Sigmoid colon (tissue), 7 donors: ENCODE measurements at places on chromosomes 4 and X. TPM values are rescaled to one million over a fixed set of nuclear protein-coding genes. Genes with fewer than 3 reads are reported as not detected.

The OTC gene
- polyA plus RNA-seq: 5.3 TPM

The SH2D1A gene
- polyA plus RNA-seq: 6.5 TPM

DNA sequence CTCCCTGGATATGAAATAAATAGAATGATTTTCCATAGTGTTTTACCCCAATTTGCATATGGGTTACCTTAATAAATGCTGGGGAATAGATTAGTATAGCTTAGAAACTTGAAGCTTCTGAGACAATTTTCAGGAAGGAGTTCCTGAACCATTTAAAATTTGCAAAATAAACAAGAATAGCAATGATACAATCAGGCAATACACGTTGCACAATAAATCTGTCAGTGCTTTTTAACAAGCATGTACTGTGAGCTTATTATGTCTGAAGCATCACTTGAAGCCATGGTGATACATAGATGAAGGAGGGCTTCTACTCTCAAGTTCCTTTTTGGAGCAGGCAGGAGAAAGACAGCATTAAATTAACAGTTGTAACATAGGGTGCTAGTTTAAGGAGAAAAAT lies 84.2 kb upstream of the WDFY3 start:
- no peaks in the 10 kb centered on the region for H3K27me3 ChIP-seq
- H3K4me1 ChIP-seq: no peaks in the 10 kb centered on the region
- H3K27ac ChIP-seq: no peak overlapping the region
- H3K36me3 ChIP-seq: no peaks in the 10 kb centered on the region
- no peak for DNase-seq
- no peak overlapping the region for H3K4me3 ChIP-seq

The ARFIP1 gene
- 50.9 TPM for polyA plus RNA-seq

The COL4A6 gene
- polyA plus RNA-seq: 0.23 TPM

The APLN gene
- 0.47 TPM for polyA plus RNA-seq

- no peaks in the 10 kb centered on the region for H3K36me3 ChIP-seq
- H3K27ac ChIP-seq: no peak overlapping the region
- no peaks in the 10 kb centered on the region for H3K4me1 ChIP-seq
- DNase-seq: no peak
Measured at GRCh38 chrX:45479196-45479834, 278.6 kb upstream of the DIPK2B start.

DNA sequence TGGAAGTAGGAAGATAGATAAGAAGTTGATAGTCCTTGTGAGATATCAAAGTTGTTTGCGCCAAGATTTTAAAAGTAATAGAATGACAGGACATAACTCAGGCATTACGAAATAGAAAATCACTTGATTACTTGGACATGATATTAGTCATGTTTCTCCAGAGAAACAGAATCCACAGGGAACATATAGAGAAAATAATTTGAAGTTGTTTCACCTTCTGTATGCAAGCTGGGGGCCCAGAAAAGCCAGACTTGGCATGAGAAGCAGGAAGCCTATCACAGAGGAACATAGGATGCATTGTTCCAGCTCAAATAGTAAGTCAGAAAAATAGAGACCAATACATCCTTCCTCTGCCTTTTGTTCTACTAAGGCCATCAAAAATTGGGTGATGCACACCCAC lies 715.9 kb downstream of the TECRL start:
- H3K36me3 ChIP-seq: no peaks in the 10 kb centered on the region
- no peak overlapping the region for H3K4me3 ChIP-seq
- H3K4me1 ChIP-seq: no peaks in the 10 kb centered on the region
- DNase-seq: no peak

The EFNB1 gene
- 16.2 TPM for polyA plus RNA-seq

The DCAF4L1 gene
- polyA plus RNA-seq: not detected

GRCh38 chr4:85610450-85610849 lies 135.5 kb downstream of the ARHGAP24 start:
- no peaks in the 10 kb centered on the region for H3K36me3 ChIP-seq
- no peak overlapping the region for H3K27ac ChIP-seq
- H3K4me1 ChIP-seq: no peaks in the 10 kb centered on the region
- no peaks in the 10 kb centered on the region for H3K27me3 ChIP-seq
- no peak overlapping the region for H3K4me3 ChIP-seq

- no peak overlapping the region for H3K4me3 ChIP-seq
- no peaks in the 10 kb centered on the region for H3K27me3 ChIP-seq
- H3K4me1 ChIP-seq: no peaks in the 10 kb centered on the region
- DNase-seq: no peak
Measured at GRCh38 chr4:145493166-145493565, 11.5 kb downstream of the SMAD1 start.

DNA sequence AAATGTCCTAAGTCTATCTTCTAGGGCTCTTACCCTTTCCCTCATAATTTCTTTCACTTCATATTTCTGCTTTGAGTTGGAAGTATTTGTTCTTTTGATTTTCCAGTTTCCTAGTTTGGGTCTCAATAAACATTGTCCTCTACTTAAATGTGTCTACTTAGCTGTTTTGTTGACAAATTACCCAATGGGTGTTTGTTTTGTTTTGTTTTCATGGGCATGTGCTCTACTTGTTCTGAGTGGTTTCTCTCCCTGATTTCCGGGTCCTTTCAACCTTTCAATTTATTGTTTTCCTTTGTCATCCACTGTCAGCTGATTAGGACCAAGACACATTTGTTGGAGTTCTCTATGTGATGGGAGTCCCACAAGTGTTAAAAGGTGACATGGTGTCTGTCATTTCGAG lies 1181.4 kb downstream of the RPA4 start:
- no peak overlapping the region for H3K27ac ChIP-seq
- H3K27me3 ChIP-seq: no peaks in the 10 kb centered on the region
- no peak for DNase-seq
- no peaks in the 10 kb centered on the region for H3K4me1 ChIP-seq
- H3K4me3 ChIP-seq: no peak overlapping the region

DNA sequence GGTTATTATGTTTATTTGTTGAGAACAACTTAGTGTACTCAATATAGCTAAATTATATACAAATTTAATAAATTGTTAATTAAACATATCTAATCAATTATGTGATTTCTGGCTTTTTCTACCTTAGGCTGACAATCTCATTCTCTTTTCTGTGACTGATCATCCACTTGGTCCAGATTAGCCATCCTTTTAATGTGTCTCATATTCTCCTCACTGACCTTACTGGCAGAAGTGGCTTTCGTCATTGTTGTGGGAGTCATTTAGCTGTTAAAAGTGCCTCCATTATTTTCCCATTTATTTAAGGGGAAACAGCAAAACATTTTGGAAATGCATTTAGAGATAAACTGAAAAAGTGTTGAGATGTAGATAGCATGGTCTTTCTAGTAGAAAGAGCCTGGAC lies 172.2 kb downstream of the CCSER1 start:
- H3K36me3 ChIP-seq: no peaks in the 10 kb centered on the region
- H3K27ac ChIP-seq: no peak overlapping the region
- no peak overlapping the region for H3K4me3 ChIP-seq
- H3K27me3 ChIP-seq: no peaks in the 10 kb centered on the region

The TRIM75 gene
- not detected for polyA plus RNA-seq
